ENCODE measurements at places on chromosomes 6 and 20.

DNA sequence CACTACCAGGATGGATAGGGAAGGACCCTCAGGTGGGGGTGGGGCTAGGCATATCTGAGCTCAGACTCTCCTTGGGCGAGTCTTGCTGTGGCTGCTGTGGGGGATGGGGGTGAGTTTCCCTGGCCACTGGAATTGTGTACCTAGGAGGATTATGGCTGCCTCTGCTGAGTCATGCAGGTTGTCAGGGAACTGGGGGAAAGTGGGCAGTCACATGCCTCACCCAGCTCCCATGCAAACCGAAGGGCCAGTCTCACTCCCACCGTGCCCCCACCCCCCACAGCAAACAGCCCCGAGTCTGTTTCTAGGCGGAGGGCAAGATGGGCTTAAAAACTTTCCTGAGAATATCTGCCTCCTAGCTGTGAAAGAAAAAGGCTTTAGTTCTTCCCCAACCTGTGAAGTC is 210.3 kb upstream of the FERMT1 start:
- no peak for DNase-seq

DNA sequence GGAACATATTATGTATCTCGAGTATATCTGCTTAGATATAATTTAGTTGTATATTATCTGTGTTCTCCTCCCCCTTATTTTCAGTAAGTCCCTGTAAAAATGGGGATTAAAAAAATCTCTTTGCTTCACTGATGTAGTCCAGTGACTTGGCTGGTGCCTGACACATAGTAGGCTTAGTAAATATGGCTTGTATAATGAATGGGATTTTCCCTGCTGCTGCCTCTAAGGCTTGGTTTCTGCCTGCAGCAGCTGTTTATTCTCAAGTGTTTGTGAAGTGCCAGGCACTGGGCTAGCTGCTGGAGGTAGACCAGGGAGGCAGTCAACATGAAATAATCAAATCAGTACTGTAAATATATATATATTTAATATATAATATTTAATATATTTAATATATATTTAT is 1.6 kb upstream of the ZFP64 start:
- DNase-seq = peak; percentile 4

DNA sequence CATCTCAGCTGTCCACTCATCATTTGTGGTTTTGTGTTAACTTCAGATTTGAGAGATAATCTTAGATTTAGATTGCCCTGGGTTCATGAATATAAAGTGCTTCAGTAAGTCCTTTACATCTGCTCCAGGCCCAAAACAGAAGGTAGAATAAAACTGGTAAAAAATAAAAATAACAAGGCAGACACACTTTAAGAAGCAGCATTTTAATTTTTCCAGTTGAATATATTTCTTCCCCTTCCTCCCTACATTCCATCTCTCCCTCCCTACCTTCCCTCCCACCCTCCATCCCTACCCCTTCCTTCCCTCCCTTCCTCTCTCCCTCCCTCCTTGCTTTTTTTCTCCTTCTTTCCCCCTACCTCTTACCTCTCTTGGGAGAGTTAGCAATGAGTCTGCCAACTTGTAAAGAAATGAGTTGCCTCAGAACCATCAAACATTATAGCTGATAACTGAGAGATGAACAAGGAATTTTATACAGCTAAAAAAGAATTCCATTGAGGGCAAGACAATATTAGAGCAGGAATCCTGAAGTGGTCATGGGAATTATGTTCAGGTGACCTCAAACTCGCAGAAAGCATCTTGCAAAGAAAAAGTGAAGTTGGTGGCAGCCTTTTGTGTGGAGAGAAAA is 145.0 kb upstream of the SOX4 start:
- no peak for DNase-seq

DNA sequence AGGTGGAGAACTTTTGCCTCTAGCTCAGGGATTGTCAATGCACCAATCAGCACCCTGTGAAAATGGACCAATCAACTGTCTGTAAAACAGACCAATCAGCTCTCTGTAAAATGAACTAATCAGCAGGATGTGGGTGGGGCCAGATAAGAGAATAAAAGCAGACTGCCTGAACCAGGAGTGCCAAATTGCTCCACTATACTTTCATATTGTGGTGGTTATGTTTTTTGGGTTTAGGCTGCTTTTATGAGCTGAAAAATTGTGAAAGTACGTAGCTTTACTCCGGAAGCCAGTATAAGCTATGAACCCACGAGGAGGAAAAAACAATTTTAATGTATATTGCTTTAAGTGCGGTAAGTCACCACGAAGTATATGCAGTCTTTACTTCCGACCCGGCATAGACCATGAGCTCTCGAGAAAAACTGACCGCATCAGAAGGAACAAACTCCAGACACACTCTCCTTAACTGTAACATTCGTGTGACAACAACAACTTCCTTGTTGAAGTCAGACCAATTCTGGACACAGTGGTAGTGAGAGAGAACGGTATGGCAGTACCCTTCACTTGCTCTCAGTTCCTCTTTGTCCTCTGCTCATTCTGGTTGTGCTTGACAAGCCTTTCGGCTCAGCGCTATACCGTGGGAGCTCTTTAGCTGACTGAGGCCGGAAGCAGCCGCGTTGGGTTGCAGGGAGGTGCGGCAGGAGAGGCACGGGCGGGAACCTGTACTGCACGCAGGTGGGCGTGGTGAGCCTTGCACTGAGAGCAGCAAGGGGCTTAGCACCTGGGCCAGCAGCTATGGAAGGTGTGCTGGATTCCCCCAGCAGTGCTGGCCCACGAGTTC is 81.9 kb upstream of the E2F3 start:
- DNase-seq = no peak

DNA sequence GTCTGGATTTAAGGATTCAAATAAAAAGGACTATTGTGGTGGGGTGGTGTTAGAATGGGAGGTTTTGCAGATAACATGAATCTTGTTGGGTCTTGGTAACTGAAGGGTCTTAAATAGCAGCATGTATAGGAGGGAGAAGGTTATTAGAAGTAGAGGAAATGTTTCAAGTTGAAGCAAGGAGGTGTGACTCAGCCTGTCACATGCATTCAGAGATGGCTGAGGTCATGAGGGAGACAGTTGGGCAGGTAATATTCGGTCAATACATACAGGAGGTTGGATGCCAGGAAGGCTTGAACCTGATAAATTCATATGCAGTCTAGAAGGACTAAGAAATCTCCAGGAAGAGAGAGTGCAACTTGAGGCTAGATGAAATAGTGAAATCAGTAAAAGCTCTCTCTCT is 6.1 kb downstream of the KLHL31 start:
- no peak for DNase-seq

DNA sequence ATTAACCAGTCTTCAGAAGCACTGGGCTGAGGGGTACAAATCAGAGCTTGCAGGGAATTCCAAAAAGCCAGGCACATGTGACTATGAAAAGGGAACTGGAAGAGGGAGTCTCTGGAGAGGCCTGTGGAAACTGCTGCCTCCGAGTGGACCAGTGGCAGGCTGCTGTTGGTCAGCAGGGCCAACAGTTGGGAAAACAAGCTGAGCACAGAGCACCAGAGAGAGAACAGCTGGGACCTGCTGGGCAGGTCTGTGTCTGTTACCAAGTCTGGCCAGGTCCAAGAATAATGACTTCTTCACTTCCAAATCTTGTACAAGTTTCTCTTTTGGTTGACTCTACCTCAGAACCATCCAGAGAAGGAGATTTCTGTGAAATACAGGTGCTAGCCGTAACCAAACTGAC is 81.4 kb downstream of the LIN28B start:
- DNase-seq = no peak

DNA sequence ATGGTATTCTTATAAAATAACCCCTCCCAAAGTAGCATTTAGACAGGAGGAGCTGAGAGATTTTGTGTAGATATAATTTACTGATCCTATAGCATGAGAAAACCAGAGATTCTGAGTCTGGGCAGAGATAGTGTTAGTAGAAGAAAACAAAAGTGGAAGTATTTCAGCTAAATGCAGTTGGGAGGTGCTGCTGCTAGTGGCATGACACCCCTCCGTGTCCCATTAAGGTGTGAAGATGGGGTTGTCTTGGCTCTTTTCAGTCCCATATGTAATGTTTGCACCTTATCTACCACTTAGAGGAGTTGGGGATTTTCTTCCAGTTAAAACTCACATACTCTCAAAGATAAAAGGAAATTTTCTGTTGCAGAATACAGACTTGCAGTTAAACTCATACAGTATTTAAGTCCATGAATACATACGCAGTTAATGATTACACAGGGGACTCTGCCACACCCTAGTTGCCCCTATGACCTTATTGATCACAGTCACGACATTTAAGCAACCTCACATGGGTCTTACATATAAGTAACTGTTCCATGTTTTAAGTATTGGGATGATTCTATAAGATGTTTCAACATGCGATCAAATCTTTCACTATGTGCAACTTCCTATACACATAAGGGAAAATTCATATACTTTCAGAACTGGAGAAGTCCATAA is 11.5 kb downstream of the TAAR2 start:
- no peak for DNase-seq

DNA sequence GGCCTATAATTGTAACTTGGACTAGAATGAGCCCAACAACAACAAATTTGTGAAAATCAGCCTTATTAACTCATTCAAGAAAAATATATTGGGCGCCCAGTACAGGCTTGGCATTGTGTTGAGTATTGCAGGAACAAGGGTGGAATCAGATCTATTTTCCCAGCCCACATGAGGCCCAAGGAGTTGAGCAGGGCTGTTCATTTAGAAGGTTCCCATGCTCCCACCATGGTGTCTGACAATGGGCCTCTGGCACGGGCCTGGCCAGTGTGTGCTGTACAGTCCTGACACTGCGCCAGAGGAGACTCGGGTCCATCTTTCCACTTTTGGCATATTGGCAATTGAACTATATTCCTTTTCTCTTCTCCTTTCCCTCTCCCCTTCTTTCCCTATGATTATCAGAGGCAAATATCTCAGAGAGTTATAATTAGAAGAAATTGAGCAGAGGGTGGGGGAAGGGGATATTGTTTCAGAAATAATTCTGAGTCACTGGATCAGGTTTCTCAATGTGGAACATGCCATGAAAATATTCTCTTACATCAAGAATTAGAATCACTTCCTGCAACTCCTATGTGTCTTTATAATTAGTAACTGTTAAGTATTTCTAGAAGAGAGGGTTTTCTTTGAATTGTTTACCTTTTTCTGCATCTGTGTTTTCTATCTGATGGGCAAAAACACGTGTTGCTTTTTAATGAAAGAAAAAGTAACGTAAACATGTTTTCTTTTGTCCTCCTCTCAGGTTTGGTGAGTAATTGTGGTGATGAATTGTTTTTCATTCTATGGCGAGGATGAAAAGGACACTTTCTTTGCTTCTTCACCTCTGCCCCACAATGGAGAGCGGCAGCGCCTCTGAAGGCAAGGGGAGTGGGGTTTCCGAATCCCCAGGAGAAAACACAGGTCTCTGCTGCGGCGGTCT is 209.4 kb downstream of the FOXA2 start:
- no peak for DNase-seq

DNA sequence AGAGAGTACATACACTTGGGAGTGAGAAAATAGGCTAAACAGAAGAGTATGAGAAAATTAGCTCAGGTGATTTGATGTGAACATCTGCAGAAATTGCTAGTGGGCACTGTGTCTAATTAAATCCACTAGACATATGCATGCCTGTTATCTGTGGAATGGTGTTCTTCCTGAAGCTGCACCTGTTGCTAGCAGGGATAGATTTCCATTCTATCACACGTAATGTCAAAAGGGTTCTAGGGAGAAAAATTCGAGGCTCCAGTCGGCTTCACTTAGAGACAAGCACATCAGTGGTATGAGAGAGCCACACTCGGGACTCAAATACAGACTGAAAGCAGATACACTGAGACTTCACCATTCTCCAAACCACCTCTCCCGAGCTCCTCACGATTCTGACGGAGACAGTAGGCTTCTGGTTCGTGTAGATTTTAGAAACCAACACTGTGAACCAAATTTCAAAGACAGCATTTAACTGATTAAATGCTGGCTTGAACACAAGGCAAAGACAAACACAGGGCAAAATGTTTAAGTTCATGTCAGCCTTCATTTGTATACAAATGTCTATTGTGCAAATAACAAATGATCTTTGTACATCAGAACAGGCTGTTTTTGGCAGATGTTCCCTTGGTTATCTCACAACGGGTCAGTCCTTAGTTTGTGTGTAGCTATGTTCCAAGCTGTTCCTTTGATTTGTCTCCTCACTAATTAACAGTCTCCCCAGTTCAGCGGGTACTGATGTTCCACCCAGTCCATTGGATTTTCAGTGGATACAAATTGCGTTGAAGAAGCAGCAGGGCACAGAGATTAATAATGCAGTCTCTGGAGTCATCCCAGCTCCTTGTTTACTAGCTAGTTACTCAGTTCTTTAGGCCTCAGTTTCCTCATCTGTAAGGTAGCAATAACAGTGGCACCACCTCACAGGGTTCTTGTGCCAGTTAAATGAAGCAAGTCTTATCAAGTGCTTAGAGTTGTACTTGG is 131.0 kb upstream of the IFNGR1 start:
- no peak for DNase-seq

DNA sequence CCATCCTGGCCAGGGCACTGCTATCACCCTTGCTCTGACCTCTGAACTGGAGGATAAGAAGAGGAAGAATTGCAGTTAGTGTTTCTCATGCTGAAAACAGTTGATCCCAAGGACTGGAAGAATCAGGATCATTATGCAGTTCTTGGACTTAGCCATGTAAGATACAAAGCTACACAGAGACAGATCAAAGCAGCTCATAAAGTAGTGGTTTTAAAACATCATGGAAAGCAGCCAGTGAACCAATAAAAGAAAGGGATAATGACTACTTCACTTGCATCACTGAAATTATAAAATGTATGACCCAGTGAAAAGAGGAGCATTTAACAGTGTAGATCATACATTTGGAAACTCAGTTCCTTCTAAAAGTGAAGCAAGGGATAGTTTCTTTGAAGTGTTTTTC is 47.7 kb downstream of the DNAH8 start:
- DNase-seq = peak; percentile 33

DNA sequence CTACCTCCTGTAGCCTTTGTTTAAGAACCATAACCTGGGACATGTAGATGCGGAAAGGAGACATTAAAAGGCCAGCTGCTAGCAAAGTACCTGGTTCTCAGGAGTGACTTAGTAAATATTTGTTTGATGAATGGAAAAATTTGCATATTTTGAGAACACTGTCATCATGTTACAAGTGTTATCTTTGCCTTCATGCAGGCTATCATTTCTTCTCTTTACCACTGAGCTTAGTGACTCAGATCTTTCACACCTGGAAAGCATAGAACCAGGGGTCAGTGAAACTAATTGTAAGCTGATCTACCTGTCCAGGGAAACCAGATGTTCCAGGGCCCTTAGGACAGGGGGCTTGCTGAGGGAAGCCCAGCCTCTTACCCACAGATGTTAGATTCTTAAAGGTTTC is 5.4 kb downstream of the ZFP57 start:
- DNase-seq = no peak

GRCh38 chr20:53750827-53751619 is 157.4 kb upstream of the ZNF217 start:
- DNase-seq = peak; percentile 25

- no peak for DNase-seq
Measured at GRCh38 chr20:48984575-48985219, 61.4 kb upstream of the CSE1L start.

GRCh38 chr6:96760153-96760687 is 77.1 kb downstream of the GPR63 start:
- no peak for DNase-seq

All from NCI-H2227 treated with DMSO at 0.1 percent for 48 hours (cell line).